ENCODE measurements at places on chromosomes 6 and 20. TPM values are rescaled to one million over a fixed set of nuclear protein-coding genes. Genes with fewer than 3 reads are reported as not detected.

The TRDN gene
- total RNA-seq: 5.4 TPM

DNA sequence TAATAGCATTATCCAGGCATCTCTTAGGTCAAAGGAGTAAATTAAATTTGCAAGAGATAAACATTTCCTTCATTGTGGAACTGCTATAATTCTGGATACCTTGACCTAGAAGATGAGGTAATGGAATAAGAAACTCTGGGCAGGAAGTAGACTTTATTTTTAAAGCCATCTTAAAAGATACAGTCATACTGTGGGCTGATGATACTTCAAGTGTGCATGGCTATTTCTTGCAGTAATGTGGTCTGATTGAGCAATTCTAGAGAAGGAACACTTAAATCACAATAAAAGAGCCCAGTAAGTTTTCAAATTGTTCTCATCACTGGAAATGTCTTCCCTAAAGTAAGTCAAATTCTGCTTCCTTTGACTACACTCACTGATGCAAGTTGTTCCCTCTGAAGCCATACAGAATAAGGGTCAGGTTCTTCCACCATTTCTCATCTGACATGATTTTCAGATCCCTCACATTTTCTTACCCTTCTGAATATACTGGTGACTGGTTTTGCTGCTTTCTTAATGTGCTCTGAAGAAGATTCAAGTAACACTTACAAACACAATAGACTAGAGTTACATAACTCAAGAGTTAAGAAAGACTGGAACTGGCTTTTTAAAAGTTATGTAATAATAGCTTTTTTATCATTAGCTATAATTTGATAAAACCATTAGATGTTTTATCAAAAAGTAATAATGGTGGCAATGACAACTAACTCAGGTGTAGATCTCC lies 62.6 kb upstream of the TMEM244 start:
- no peak for DNase-seq

GRCh38 chr20:47273591-47274235 lies 82.8 kb downstream of the ZMYND8 start:
- DNase-seq: no peak

- no peak for DNase-seq
Observed at GRCh38 chr6:69796073-69796641, 653 bp downstream of the LMBRD1 start.

GRCh38 chr6:137927777-137928218 lies 60.7 kb downstream of the TNFAIP3 start:
- DNase-seq: no peak
